ENCODE measurements at places on chromosomes 7 and 10. TPM values are rescaled to one million over a fixed set of nuclear protein-coding genes. Genes with fewer than 3 reads are reported as not detected.
A peak's percentile ranks its signal among the peaks of the same experiment; 100 is the strongest.

DNA sequence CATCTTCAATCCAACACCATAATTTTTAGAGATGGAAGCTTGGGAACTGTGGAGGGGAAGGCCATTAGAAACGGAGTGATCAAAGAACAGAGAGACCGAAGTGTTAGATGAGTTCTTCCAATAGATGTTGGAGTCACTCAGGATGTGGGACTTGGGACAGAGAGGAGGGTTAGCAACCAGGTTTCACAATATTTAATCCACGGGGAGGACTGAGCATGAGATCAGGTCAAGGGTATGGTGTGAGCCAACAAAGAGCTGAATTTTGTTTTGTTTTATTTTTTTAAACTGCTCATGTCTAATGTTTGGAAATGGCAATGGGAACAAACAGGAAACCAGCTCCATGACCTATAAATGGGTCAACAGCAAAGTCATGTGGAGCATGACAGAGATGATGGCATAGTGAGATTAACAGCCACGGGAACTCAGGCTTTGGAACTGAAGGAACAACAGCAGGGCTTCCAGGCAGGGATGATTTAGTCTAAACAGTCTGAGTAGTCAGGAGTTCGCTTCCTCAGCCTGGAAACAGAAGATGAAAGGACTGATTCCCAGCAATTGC is 38.9 kb upstream of the AMPH start:
- no peak for DNase-seq

- no peak for DNase-seq
These were observed 6.1 kb upstream of the PDK4 start for GRCh38 chr7:95602421-95602820.

Gene NKX1-2
- total RNA-seq = not detected

DNA sequence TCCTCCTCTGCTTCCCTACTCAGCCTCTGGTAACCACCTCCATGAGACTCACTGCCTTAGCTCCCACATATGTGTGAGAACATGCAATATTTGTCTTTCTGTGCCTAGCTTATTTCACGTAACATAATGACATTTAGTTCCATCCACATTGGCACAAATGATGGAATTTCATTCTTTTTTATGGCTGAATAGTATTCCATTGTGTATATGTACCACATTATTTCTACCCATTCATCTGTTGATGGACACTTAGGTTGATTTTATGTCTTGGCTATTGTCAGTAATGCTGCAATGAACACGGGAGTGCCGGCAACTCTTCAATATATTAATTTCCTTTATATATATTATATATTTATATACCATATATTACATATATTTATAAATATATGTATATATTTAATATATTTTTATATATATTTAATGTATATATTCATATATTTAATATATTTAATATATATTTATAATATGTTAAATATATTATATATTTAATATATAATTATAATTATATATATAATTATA is 1046.9 kb downstream of the DNAJB9 start:
- no peak for DNase-seq

GRCh38 chr7:134513169-134513752 is 14.1 kb upstream of the AKR1B10 start:
- DNase-seq = peak; percentile 47

DNA sequence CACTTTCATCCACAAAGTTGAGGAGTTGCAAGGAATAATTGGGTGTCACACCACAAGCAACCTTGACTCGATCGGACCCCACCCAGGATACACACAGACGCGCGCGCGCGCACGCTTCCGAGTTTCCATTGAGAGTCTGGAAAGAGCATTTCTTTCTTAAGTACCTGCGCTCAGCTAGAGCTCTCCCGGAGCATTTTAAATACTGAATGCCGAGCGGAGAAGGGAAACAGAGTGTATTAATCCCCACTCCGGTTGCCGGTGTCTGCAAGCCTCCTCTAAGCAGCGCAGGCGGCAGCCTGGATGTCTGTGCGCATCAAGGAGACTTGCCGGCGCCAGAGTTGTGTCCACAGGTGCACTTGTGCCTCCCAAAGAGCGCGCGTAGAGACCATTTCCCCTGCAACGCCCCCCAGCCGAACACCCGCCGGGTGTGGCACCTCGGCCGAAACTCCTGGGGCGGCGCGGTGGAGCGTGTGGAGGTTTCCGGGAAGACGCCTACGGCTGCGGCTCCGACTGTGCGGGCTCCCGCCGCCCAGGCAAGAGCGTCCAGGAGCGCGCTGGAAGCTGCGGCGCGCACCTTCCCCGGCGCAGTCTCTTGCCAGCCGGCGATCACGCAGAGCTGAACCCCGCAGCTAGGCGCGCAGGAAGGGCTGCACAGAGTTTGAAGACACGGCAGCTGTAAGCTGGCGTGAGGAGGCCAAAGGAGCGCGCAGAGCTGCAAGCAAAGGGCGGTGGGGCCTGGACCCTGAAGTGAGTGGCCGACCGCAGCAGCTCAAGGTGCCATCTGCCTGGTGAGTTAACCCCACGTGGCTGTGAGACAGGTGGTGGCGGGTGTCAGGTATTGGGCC is 1.1 kb upstream of the FEZF1 start:
- DNase-seq = no peak

Gene NUTM2A
- 0.89 TPM for total RNA-seq

Gene CHST3
- total RNA-seq = 0.02 TPM

DNA sequence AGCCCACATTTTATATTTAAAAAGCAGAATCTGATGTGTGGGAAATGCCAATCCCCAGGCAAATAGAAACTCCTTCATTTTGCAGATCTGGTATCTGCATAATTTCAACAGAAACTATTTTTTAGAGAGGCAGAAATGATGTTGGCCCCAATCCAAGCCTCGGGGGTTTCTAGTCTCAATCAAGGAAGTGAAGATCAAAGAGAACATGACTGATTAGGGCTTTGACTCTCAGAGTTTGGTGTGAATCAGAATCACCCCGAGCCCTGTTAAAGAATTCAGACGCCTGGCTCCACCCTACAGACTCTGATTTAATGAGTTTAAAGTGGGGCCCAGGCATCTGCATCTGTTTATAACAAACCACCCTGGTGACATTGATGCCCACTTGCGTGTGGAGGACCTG is 36.7 kb upstream of the UBE2H start:
- DNase-seq = no peak

DNA sequence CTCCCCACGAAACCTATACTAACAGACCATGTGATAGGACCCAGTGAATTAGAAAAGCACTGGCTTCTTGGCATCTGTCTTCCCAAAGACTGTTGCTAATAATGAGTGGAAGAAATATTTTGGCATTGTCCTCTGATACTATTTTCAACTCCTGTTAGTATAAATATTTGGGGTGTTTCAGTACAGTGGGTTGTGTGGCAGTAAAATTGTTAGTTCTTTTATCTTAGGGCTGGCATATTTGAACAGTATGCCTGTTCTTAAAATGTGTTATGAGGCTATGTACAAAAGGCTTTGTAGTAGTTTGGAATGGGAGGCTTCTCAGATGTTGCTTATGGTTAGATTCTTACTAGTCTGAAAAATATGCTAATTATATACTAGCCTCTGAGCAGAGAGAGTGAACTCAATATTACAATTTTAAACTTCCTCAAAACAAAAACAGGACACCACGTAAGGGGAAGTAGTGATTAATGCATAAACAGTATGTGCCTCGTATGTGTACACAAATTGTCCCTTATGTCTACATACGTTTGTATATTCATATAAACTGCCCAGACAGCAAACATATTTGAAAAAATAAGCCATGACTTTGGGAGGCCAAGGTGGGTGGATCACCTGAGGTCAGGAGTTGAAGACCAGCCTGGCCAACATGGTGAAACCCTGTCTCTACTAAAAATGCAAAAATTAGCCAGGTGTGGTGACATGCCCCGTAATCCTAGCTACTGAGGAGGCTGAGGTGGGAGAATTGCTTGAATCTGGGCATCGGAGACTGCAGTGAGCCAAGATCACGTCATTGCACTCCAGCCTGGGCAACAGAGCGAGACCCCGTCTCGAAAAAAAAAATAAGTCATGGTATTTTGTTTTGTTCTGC is 115.4 kb downstream of the ARID5B start:
- DNase-seq = no peak

- no peak for DNase-seq
These were observed 26.2 kb downstream of the CNPY1 start for GRCh38 chr7:155520114-155520513.

DNA sequence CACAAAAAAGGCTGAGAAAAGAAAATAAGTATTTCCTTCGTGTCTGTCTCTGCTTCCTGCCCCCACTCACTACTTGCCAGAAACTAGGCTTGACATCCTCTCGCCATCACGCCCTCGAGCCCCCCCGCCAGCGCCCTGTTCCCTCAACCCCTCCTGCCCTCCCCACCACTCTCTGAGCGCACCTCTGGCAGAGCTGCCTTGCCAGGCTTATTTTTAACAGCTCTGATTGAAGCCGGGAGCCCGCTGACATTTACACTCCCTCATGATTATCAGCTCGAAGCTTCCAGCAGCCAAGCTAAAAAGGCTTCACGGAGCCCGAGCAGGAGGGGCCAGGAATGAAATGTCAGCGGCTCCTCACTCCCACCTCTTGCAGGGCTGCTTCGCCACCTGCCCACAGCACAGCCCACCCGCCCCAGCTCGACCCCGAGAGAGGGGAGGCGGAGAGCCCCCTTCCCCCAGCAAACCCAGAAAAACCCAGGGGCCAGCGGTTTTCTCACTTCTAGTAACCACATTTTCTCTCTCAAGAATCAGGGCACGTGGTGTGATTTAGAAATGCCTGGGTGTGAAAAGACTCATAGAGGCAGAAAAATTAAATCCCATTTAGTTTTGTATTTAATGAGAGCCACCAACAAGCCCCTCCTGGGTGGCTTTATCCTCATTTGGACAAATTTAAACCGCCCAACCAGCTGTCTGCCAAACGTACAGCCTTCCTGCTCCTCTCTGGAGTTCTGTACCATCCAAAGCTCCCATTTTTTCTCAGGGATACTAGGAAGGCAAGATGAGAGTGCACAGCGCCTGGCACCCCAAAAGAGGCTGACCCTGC is 89.3 kb downstream of the SLIT1 start:
- no peak for DNase-seq

GRCh38 chr7:155935726-155936125 is 123.5 kb upstream of the SHH start:
- no peak for DNase-seq

Gene ANKRD7
- not detected for total RNA-seq

GRCh38 chr7:23184709-23185359 is 3.0 kb downstream of the NUP42 start:
- DNase-seq = no peak

- DNase-seq = no peak
These were observed 42.0 kb downstream of the CDK6 start for GRCh38 chr7:92794391-92794790.

- DNase-seq = no peak
These were observed 4.5 kb downstream of the HNRNPA2B1 start for GRCh38 chr7:26195867-26196657.

Gene AQP1
- 0.12 TPM for total RNA-seq

- DNase-seq = no peak
These were observed 16.6 kb upstream of the WDFY4 start for GRCh38 chr10:48667960-48668590.

DNA sequence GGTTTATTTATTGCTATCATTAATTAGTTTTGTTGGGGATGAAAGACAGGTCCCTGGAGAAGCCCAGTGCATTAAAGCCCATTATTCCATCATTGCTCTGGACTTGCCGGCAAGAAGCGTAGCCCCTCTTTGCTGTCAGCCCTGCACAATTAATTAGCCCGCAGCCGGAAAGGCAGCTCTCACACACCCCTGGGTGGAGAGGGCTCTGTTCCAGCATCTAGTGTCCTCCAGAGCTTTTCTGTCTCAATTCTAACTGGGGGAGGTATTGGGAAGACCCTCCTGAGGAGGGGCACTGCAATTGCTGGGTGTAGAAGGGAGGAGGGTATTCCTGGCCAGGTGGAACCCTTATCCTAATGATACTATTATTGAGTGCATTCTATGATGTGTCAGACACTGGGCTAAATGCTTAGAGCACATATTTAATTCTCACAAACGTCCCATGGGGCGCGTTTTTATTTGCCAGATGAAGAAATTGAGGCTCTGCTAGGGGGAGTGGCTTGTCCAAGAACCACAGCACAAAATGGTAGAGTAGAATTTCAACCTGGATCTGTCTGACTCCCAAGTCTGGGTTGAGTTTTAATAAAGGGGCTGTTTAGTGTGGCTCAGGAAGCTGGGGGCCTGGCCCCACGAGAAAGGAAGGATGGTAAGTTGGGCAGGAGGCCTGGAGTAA is 148.1 kb upstream of the PCBD1 start:
- no peak for DNase-seq

DNA sequence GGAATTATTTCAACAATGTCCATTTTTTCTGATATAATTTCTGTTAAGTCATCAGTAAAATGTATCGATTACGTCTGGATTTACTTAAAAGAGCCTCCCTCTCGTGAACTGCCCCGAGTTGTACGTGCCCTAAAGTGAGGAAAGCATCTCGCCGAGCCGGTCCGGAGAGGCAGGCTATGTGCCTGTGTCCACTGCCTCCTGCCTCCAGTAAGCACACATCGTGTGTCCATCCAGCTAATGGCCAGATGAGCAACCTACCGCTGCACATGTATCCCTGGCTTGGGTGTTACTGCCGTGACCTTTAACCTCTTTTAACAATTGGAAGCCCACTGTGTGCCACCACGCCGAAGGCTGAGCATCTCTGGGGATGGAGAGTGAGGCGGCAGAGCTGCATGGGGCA is 23.2 kb upstream of the DNAJB6 start:
- no peak for DNase-seq

DNA sequence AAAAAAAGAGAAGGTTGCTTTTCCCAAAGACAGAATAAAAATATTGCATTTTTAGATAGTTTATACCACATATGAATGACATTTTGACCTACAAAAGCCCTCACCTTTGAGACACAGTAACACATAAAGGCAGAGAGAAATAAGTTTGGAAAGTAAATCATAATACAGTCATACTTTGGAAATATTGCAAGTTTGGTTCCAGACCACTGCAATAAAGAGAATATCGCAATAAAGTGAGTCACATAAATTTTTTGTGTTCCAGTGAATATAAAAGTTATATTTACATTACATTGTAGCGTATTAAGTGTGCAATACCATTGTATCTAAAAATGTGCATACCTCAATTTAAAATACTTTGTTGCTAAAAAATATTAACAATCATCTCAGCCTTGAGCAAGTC is 40.3 kb downstream of the CCDC71L start:
- no peak for DNase-seq

GRCh38 chr7:35866186-35866585 is 65.3 kb downstream of the SEPTIN7 start:
- DNase-seq = no peak

Gene CPED1
- total RNA-seq = not detected

Gene CADPS2
- not detected for total RNA-seq

GRCh38 chr10:124677749-124678556 is 66.2 kb downstream of the FAM53B start:
- no peak for DNase-seq

DNA sequence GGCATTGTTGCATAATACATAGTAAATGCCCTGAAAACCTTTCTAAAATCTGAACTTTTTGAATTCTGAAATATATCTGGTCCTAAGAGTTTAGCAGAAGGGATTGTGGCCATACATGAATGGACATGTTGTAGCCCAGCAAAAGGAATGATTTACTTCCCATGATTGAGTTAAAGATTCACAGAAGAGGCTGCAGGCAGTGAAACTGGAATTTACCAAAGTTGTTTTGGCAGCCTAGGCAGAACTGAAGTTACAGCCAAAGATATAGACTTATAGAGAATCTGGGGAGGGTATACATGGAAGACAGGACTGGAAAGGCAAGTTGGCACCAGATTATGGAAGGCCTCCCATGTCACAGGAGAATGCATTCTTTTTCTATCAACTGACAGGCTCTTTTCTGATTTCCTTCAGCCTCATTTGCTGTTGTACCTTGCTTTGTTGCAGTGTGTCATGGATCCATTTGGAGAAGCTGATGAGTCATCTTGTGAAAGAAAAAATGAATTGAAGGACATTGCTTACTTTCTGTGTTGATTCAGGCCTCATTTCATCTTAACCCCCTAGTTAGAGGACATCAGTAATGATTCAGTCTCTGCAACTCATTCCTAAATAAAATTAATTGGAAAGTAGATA is 356.2 kb upstream of the LRGUK start:
- DNase-seq = no peak

Measured in activated CD4-positive, alpha-beta T cell treated with anti-CD3 and anti-CD28 coated beads, Interleukin-2, amount 10 ng/mL, durations not matched to agents 7 days and 5 days (primary cell).